ENCODE measurements at places on chromosomes 7 and 10.

GRCh38 chr10:71203716-71204115 is 8.7 kb upstream of the UNC5B start:
- no peak for DNase-seq

DNA sequence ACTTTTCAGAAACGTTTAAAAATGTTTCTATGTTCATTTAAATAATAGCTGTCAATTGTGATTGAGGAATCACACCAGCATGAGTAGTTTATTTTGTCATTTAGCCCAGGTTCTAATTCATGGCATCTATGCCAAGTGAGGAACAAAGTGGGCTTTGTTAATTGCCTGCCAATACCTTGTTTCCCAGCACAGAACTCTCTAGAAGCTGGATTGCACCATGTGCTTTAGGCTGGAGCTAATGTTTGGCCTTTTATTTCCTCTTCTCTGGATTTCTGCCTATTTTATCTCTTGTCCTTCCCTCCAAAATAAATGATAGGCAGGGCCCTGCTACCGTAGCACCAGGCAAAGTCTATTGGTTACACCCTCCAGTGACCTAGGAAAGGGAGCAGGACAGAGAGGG is 109.9 kb upstream of the ITGB1 start:
- no peak for DNase-seq

DNA sequence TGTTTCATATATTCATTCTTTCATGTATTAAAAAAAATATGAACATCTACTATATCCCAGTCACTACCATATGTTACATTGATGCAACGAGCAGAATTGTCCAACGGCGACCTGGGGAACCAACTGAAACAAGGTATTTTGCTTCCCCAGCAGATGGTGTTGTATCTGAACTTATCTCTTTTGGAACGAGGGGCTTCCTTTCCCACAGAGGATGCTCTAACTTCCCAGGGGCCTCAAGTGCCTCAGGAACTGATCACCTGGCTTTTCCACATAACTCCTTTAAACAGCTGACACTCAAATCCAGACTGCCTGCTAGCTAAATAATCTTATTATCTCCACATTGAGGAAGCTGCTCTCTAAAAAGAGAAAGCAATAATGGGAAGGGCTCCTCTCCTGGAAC is 259.3 kb downstream of the HTR7 start:
- no peak for DNase-seq

DNA sequence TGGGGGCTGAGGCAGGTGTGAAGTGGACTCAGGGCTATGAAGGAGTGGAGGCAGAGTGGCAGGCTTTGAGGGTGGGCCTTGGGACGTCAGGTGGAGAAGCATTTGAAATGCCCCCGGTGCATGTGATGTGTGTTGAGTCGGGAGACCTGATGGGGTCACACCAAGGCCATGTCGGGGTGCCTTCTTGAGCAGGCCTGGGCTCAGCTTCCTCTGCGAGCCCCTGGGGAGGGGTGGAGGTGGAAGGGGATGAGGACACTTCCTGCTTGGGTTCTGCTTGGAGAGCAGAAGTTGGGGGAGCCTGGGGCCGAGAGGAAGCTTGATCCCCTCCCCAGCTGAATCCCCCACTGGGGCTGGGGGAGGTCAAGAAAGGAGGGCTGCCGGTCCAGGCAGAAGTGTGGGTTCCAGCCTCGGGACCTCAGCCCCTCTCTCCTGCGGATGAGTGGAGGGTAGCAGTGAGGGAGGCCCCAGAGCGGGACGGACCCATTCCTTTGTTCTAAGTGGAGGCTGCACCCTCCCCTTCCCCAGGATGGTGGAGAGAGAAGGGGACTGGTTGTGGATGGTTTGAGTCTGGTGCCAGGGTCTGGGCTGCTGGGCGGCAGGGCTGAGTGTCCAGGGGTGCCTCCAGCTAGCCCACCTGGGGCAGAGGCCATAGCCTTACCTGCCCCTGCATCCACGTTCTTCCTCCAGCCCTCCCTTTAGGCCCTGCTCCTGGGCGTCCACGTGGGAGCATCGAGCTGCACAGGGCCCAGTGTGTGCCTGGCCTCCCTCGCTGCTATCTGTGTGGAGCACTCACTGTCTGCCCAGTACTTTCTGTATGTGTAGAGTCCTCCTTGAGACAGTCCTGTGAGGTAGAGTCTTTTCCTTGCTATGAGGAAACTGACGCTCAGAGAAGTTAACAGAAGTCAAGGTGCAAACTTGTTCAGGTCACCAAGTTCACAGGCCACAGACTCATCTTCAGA is 36.7 kb downstream of the PRF1 start:
- DNase-seq, result no peak

- DNase-seq, result no peak
Observed at GRCh38 chr10:50379616-50380015, 128.3 kb upstream of the ASAH2 start.

DNA sequence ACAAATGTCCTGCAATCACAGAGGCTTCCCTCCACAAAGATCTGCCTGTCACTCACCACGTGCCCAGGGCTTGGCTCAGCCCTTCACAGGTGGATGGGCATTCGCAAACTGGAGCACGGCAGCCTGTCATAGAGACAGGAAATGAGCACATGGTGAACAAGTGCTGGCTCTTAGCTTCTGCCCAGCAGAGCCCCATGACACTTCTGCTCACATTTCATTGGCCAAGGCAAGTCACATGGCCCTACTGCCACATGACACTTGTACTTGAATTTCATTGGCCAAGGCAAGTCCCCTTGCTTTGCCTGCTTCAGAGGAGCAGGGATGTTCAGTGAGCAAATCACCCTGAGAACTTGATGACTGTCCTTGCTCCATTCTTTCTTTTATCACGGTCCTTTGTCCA is 110.8 kb upstream of the PPP2R2D start:
- no peak for DNase-seq

DNA sequence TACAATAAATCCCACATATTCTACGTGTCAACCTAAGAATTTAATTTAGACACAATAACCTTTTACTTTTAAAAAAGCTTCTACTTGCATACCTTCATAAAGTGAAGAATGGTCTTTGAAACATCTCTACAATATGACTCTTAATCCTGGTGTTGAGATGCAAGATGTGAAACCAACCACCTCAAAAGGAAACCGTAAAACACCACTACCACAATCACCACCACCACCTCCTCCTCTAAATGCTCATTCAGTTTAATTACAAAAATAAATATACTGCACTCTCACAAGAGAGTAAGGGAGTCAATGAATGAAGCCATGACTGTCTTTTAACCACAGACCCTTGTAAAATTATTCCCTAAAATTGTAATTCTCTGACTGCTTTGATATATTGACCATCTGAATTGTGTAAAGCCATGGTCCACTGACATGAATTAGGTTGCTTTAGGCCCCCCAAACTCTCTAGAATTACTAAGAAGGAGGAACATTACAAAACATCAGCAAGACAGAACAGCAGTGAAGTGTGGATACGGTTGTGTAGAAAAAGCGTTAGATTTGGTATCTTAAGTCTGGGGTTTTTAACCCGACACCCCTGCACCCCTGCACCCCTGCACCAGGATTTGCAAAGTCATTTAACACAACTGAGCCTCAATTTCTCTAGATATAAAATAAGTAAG is 171.4 kb downstream of the SFMBT2 start:
- DNase-seq, result no peak

GRCh38 chr10:11699550-11700097 is 42.6 kb upstream of the ECHDC3 start:
- no peak for DNase-seq

GRCh38 chr10:2117641-2118040 is 380.3 kb upstream of the ADARB2 start:
- no peak for DNase-seq

DNA sequence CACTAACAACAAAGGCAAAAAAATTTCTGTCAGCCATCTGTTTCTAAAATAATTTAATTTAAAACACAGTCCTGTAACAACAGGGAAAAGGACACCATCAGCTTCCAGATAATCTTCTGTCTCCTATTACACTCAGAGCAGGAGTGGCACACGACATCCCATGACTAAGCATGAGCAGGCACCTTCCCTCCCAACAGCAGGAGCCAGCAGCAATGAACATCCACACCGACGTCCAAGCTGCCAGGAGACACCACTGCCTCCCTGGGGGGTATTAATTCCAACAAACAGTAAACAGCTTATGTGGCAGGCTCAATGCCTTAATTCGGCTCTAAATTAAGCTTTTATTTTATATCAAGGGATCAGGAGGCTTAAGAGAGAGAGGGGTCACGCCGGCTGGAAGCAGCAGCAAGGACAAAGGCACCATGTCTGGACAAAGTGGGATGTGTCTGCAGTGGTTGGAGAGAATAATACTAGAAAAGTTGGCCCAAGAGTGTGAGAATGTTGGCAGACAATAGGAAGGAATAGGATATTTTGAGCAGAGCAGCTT is 45.7 kb downstream of the KIAA1549 start:
- DNase-seq, result no peak

GRCh38 chr10:75437693-75438092 is 6.3 kb downstream of the LRMDA start:
- DNase-seq, result no peak

- no peak for DNase-seq
Observed at GRCh38 chr10:130921911-130922440, 389.5 kb downstream of the TCERG1L start.

DNA sequence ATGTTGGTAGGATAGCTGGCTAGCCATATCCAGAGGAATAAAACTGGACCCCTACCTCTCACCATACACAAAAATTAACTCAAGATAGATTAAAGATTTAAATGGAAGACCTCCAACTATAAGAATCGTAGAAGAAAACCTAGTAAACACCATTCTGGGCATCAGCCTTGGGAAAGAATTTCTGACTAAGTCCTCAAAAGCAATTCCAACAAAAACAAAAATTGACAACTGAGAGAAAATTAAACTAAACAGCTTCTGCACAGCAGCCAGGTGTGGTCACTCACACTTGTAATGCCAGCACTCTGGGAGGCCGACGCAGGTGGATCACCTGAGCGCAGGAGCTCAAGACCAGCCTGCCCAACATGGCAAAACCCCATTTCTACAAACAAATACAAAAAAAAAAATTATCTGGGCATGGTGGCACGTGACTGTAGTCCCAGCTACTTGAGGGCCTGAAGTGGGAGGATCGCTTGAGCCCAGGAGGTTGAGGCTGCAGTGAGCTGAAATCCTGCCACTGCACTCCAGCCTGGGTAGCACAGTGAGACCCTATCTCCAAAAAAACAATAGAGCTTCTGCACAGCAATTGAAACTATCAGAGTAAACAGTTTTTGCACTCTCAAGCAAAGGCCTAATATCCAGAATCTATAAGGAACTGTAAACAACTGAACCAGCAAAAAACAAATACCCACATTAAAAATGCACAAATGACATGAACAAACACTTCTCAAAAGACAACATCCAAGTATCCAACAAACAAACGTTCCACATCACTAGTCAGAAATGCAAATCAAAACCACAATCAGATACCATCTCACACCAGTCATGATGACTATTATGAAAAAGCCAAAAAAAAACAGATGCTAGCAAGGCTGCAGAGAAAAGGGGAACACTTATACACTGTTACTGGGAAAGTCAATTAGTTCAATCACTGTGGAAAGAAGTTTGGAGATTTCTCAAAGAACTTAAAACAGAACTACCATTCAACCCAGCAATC is 4.8 kb downstream of the CRPPA start:
- no peak for DNase-seq

GRCh38 chr10:90470966-90471365 is 386.9 kb downstream of the HTR7 start:
- no peak for DNase-seq

DNA sequence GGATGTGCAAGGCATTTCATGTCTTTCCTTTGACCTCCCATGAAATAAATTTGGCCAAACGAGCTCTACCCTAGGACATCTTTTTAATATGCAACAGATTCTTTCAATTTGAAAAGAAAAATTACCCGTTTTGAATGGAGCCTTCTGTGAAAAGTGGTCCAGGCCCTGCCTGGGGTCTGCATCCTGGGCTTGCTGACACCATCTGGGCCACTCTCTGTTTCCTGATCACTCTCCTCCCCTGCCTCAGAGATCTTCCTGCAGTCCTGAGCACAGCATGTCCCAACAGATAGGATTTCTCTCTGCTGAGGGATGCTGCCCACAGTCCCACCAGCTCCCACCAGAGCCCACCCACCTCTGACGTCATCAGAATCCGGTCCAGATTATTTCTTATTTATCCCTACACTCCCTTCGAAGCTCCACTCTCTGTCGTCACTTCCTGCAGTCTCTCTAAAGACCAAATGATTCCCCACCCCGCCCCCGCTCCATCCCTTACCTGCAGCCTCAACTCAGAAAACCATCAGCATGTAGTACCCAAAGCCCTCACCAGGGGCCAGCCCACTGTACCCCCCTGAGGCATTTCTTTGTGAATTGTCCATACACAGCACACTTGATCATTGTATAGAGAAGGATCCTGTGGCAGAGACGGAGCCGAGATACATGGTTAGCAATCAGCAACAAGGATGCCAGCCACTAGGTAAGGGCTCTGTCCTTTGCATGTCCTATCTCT is 192.1 kb upstream of the MGMT start:
- no peak for DNase-seq

DNA sequence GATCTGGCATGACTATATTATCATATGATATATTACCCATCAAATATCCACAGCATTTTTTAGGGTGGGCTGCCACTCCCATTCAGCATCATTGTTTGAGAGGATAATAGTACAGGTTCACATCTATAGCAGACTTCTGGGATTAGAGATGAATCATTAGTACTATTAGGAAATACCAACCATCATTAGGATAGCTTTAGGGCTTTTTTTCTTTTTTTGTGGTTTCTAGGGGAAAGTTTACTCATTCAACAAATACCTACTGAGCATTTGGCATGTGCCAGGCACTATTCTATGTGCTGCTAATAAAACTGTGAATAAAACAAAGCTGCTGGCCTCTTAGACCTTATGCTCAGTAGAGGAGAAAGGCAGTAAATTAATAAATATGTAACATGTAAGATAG is 40.6 kb downstream of the NHLRC2 start:
- DNase-seq, result no peak

DNA sequence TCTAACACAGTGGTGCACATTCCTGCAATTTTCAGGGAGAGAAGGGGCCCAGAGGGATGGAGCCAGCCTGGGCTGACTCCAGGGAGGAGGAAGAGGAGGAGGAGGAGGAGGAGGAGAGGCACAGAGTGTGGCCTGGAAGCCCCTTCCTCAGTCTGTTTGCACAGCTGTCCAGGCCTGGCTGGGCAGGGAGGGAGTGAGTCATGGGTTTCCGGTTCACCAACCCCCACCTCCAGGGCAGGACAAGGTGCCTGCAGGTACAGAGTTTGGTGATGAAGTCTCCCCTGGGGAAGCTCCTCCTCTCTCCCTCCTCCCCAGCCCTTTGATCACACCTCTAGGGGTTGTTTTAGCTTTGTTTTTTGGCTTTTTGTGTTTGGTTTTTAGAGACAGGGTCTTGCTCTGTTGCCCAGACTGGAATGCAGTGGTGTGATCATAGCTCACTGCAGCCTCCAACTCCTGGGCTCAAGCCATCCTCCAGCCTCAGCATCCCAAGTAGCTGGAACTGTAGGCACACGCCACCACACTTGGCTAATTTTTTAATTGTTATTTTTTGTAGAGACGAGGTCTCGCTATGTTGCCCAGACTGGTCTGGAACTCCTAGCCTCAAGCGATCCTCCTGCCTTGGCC is 77.5 kb upstream of the CUX1 start:
- DNase-seq, result no peak

DNA sequence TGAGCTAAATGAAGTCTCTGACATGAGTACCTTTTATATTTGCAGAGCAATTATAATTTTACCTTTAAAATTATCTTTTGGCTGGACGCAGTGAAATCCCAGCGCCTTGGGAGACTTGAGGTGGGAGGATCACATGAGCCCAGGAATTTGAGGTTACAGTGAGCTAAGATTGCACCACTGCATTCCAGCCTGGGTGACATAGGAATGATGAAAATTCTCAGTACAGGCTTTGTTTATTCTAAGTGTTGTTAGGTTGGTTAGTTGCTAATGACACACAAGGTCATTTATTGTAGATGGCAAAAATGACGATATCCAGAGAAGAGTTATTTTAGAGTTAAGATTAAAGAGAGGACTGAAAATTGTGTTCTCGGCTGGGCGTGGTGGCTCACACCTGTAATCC is 87.6 kb downstream of the XRCC2 start:
- DNase-seq, result no peak

Measured in CD4-positive, alpha-beta T cell treated with Interleukin-15 for 1 hour (primary cell).